CD4-positive, alpha-beta T cell treated with Interleukin-21 for 1 hour (primary cell): ENCODE measurements at places on chromosomes 3 and 15.

DNA sequence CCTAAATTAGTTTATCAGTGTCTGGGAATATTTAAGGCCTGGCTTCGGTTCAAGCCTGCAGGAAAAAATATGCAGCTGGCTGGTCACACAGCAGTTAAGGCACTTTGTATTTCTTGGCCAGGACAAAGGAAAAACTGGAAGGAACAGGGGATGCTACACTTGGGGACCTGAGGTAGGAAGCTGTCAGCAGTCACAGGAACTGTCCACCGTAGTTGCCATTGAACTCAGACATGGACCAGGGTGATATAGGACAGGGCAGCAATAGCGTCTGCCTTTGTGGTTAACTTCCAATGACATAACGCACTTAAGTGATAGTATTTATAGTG is 49.1 kb downstream of the NR1D2 start:
- DNase-seq, result no peak

DNA sequence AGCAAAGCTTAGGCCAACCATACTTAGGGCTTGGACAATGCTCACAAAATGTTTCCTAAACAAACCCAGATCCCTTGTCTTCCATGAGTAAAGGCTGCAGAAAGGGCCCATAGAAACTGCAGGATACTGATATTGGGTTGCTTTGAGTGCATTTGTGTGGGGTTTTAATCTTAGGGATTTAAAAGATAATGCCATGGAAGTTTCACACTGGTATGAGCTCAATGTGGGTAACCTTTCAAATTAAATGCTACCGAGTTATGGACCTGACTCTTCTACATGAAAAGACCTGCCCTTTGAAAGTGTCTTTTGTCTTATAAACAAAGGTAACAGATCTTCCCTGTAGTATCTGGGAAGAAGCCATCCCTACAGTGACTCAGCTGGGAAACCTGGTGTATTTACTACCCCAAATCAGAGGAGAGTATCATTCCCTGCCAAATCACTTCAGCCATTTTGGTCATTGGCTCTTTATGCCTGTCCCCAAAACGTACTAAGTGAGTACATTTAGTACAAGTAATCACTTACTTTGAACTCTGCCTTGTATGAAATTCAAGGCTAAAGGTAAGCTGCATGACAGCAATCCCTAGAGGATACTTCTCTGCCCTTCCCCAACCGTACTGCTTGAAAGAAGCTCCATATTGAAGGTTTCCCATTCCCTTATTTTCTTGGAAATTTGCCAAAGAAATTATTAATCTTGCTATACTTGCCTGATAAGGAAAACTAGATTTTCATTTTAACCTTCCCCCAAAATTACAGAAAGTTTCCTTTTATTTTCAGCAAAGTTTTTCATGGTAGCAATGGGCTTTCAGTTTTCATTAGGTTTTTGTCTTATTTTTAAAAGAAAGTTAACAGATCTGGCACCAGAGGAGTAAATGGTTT is 7.2 kb downstream of the TM4SF1 start:
- no peak for DNase-seq

DNA sequence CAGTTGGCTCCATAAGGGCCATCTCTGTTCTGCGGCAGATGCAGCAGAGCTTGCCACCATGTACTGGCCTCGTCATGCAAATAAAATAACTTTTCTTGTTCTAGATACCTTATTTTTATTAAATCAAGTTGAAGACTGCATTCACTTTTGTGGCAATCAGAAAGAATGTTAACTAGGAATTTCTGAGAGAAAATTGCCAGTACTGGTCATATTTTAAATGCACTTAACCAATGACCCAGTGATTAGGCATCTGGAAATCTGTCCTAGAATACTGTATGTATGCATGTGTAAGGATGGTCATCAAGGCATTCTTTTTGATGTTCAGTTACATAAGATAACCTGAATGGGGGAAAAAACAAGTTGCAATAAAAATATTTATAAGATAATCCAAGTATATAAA is 34.2 kb upstream of the CSPG5 start:
- DNase-seq, result no peak

DNA sequence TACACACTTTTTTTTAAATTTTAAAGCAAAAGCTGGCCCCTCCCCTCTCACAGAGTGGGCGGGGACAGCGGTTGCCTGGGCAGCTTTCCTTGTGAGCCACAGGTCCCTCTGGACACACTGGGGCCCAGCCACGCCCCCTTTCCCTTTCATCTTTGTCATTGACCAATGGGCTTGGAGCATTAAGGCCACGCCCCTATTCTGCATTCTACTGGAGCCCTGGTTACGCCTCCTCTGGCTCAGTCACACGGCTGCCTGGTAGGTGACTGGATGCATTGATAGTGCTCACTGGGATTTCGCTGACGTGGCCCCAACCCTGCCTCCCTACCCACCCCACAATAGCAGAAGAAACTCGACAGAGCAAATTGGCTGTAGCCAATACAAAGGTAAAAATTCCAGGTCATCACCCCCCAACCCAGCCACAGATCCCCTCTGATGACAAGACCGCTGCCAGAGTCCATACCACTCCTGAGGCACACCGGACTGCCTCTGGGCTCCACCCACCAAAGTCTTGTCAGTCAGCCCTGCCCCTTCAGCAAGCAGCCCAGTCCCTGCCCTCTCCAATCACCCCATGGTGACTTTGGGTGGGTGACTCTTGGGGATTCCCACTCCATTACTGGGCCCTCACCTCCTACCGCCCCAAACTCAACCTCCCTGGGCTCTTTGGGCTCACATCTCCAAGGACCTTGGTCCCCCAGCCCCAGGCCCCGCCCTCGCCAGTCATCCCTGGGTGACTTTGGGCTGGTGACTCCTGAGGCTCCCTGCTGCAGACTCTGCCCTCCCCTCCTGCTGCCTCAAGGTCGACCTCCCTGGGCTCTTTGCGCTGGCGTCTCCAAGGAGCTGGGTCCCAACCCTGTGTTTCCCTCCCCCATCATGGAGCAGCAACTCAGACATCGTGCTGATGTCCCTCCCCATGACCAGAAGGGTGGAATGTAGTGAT is 112.2 kb upstream of the FAN1 start:
- DNase-seq, result no peak
